T-helper 17 cell (primary cell): ENCODE measurements at places on chromosomes 3 and 15.

- no peak for DNase-seq
- H3K4me3 ChIP-seq: no peak overlapping the region
- no peaks in the 10 kb centered on the region for H3K27me3 ChIP-seq
- peaks cover 4% of the 10 kb centered on the region for H3K36me3 ChIP-seq
- H3K27ac ChIP-seq: peak overlapping the region; percentile 68
Measured at GRCh38 chr15:40295877-40296560, 11.7 kb downstream of the PLCB2 start.

GRCh38 chr3:136932978-136933772, 24.6 kb upstream of the IL20RB start:
- no peak for DNase-seq
- no peaks in the 10 kb centered on the region for H3K27me3 ChIP-seq
- H3K4me3 ChIP-seq: no peak overlapping the region
- peaks cover 37% of the 10 kb centered on the region for H3K4me1 ChIP-seq
- H3K36me3 ChIP-seq: peaks cover 5% of the 10 kb centered on the region

GRCh38 chr15:96046620-96047240, 283.8 kb upstream of the NR2F2 start:
- no peak overlapping the region for H3K4me3 ChIP-seq
- H3K36me3 ChIP-seq: no peaks in the 10 kb centered on the region
- no peaks in the 10 kb centered on the region for H3K27me3 ChIP-seq
- no peak for DNase-seq
- H3K27ac ChIP-seq: no peak overlapping the region
- peaks cover 2% of the 10 kb centered on the region for H3K4me1 ChIP-seq

GRCh38 chr3:60767536-60767935, 483.7 kb downstream of the FHIT start:
- H3K4me3 ChIP-seq: no peak overlapping the region
- no peaks in the 10 kb centered on the region for H3K4me1 ChIP-seq
- no peaks in the 10 kb centered on the region for H3K36me3 ChIP-seq
- H3K27me3 ChIP-seq: no peaks in the 10 kb centered on the region
- H3K27ac ChIP-seq: no peak overlapping the region
- DNase-seq: no peak

DNA sequence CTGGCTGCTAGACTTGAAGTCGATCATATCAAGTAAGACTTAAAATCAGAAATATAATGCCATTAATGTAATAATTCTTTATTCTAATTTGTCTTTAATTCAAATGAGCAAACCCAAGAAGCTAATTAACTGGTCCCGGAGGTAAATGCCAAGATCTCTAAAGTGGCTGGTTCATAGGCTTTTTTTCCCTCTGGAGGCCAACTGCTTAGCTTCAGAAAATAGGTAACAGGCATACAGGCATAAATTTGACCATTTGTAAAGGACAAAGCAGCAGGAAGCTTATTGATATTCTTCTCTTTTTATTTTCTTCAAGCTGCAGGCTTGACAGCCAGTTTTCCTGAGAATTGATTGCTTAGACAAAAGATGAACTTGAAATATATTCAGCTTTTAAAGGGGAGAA, 158.6 kb upstream of the RAP2B start:
- peaks cover 2% of the 10 kb centered on the region for H3K4me1 ChIP-seq
- no peaks in the 10 kb centered on the region for H3K36me3 ChIP-seq
- no peak for DNase-seq
- H3K27ac ChIP-seq: no peak overlapping the region

DNA sequence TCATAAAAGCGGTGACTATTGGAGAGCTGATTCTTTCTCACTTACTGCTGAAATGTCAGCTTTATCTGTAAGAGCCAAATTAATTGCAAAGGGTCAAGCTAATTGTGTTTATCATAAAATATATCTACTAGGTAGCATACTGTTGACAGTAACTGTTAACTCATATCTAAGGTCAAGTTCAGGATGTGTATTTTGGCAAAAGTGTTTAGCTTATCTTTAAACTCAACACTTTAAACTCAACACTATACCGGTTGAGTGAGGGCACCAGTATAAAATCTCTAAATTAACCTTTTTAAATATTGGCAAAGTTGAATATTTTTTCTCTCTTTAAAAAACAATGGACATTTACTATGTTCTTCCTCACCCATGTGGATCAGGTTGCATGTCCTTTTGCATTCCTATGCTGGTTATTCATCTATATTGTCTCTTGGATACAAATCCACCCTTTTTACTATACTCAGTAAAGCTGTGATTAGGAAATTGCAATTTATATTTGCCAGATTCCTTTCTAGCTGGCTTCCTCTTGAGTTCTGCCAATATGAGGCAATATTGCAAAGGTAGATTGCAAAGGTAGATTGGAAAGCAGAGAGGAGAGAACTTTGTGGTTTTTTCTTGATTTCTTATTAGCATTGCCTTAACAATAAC, 344.6 kb upstream of the DCBLD2 start:
- DNase-seq: no peak
- no peak overlapping the region for H3K4me3 ChIP-seq
- no peaks in the 10 kb centered on the region for H3K27me3 ChIP-seq
- H3K4me1 ChIP-seq: no peaks in the 10 kb centered on the region

- no peaks in the 10 kb centered on the region for H3K27me3 ChIP-seq
- DNase-seq: no peak
- H3K4me3 ChIP-seq: no peak overlapping the region
- no peaks in the 10 kb centered on the region for H3K4me1 ChIP-seq
Measured at GRCh38 chr3:165830746-165831145, 6.5 kb downstream of the BCHE start.

- H3K4me3 ChIP-seq: no peak overlapping the region
- H3K27ac ChIP-seq: no peak overlapping the region
- no peaks in the 10 kb centered on the region for H3K4me1 ChIP-seq
- H3K27me3 ChIP-seq: no peaks in the 10 kb centered on the region
Measured at GRCh38 chr3:78703944-78704343, 1063.9 kb downstream of the ROBO1 start.

- no peaks in the 10 kb centered on the region for H3K36me3 ChIP-seq
- no peak for DNase-seq
- no peaks in the 10 kb centered on the region for H3K27me3 ChIP-seq
- H3K27ac ChIP-seq: peak overlapping the region; percentile 54
- H3K4me3 ChIP-seq: no peak overlapping the region
Measured at GRCh38 chr3:161270991-161271390, 49.9 kb downstream of the NMD3 start.

- peaks cover 5% of the 10 kb centered on the region for H3K36me3 ChIP-seq
- H3K4me1 ChIP-seq: peaks cover 28% of the 10 kb centered on the region
- H3K4me3 ChIP-seq: peak overlapping the region; percentile 79
- peak overlapping the region; percentile 95 for H3K27ac ChIP-seq
- H3K27me3 ChIP-seq: no peaks in the 10 kb centered on the region
Measured at GRCh38 chr3:36911990-36912804, 32.7 kb downstream of the TRANK1 start.

GRCh38 chr3:107993771-107994170, 97.1 kb downstream of the CD47 start:
- H3K4me3 ChIP-seq: no peak overlapping the region
- peaks cover 19% of the 10 kb centered on the region for H3K4me1 ChIP-seq
- no peak for DNase-seq
- H3K27me3 ChIP-seq: no peaks in the 10 kb centered on the region
- no peaks in the 10 kb centered on the region for H3K36me3 ChIP-seq

DNA sequence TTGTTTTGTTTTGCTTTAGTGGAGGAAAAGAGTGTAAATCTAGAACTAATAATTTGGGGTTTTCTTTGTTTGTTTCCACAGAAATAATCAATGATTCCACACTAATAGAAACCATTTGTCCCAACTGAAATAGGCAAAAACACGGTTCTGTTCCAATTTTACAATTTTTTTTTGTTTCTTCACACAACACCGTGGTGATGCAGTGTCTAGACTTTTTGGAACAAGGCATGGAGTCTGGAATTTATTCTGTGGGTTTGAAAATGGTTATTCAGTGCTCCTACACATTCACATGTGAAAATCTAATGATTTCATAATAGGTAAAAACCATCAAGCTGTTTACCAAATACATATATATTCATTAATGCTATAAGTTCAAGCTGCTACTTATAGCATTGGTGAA, 629.0 kb upstream of the TGFBR2 start:
- peaks cover 6% of the 10 kb centered on the region for H3K27me3 ChIP-seq
- no peak overlapping the region for H3K4me3 ChIP-seq
- H3K36me3 ChIP-seq: no peaks in the 10 kb centered on the region
- H3K27ac ChIP-seq: no peak overlapping the region

- no peak for DNase-seq
- H3K4me1 ChIP-seq: no peaks in the 10 kb centered on the region
- no peak overlapping the region for H3K27ac ChIP-seq
- no peaks in the 10 kb centered on the region for H3K27me3 ChIP-seq
Measured at GRCh38 chr3:171732756-171733155, 77.5 kb downstream of the PLD1 start.

GRCh38 chr15:52100807-52101442, 11.7 kb downstream of the BCL2L10 start:
- H3K4me3 ChIP-seq: no peak overlapping the region
- H3K27ac ChIP-seq: no peak overlapping the region
- peaks cover 4% of the 10 kb centered on the region for H3K36me3 ChIP-seq
- peaks cover 35% of the 10 kb centered on the region for H3K27me3 ChIP-seq
- no peak for DNase-seq
- peaks cover 7% of the 10 kb centered on the region for H3K4me1 ChIP-seq

GRCh38 chr3:142105991-142106390, 43.4 kb downstream of the TFDP2 start:
- H3K4me3 ChIP-seq: no peak overlapping the region
- H3K27me3 ChIP-seq: no peaks in the 10 kb centered on the region
- no peaks in the 10 kb centered on the region for H3K36me3 ChIP-seq
- no peak overlapping the region for H3K27ac ChIP-seq
- DNase-seq: no peak

GRCh38 chr3:128315313-128315712, 151.4 kb downstream of the DNAJB8 start:
- peaks cover 35% of the 10 kb centered on the region for H3K4me1 ChIP-seq
- H3K36me3 ChIP-seq: no peaks in the 10 kb centered on the region
- peak overlapping the region; percentile 71 for H3K27ac ChIP-seq

DNA sequence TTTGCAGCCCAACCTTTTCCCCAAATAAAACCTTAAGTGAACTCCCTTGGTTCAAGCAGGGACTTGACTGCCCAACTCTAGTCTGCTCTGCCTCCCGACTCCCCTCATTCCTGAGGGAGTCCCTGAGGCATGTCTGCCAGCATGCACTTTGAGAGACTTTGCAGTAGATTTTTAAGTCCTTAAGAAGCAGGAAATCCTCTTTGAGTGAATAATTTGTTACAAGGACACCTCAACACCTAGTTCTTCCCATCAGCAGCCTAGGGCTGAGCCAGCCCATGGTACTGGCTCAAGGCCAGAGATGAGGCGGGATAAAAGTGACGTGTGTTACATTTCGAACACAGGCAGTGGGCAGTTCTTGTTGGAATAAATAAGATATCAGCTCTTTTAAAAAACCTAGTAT, 204.3 kb upstream of the SLC2A2 start:
- H3K36me3 ChIP-seq: peaks cover 2% of the 10 kb centered on the region
- no peak overlapping the region for H3K27ac ChIP-seq
- DNase-seq: no peak

- H3K36me3 ChIP-seq: peaks cover 3% of the 10 kb centered on the region
- DNase-seq: no peak
- H3K4me1 ChIP-seq: peaks cover 2% of the 10 kb centered on the region
- peak overlapping the region; percentile 82 for H3K4me3 ChIP-seq
Measured at GRCh38 chr3:98733053-98733811, 29.9 kb upstream of the ST3GAL6 start.

DNA sequence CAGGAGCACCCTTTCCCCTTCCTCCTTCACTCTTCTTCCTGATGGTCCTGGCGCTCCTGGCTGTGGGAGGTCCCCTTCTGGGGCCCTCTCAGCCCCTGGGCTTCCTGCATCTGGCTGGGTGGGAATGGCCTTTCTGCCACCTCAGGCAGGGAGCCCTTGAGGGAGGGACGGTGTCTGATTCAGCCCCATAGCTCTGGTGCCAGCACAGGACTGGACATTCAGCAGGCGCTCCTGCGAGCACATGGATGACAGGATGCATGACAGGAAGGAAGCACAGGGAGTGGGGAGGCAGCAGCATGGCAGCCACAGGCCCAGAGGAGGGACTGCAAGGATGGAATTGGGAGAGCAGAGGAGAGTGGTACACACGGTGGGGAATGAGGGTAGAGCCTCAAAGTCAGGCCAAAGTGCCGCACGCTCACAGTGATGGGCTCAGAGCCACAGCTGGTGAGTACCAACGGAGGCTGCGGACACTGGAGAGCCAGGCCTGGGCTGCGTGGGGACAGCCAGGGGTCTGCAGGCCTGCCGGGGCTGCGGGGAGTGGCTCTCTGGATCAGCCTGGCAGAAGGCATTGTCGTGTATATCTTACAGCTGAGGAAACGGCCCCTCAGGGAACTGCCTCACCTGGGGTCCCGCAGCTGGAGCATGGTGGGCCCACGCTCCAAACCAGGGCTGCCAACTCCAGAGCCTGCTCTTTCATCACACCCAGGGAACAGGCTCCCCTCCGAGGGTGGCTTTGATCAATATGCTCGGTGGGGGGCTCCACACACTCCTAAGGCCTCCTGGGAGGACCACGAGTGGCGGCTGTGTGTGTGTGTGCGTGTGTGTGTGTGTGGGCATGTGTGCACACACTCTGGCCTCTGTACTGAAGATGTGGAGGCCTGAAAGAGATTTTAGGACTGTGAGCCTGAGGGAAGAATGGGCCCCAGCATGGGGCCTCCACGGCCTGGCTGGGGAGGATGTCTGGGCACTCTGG, 51.4 kb upstream of the CTSH start:
- peaks cover 5% of the 10 kb centered on the region for H3K27me3 ChIP-seq
- DNase-seq: no peak
- peak overlapping the region; percentile 67 for H3K27ac ChIP-seq
- peaks cover 10% of the 10 kb centered on the region for H3K4me1 ChIP-seq
- peaks cover 6% of the 10 kb centered on the region for H3K36me3 ChIP-seq

DNA sequence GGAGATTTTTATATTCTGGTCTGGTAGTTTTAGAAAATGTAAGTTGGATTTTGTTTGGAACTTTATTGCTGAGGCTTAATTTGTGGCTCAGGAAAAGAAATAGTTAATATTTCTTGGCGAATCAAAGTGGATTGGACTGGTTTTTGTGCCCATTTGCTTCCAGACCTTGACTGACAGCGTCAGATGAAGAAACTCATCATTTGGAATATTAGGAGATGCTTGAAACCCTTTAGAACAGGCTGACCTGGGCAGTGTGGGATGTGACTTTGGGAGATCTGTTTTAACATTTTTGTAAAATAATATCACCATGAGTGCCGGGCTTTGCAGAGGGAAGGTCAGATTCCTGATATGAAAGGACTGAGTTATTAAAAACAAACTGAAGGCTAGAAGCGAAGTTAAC, 83.0 kb downstream of the AAGAB start:
- H3K4me1 ChIP-seq: peaks cover 53% of the 10 kb centered on the region
- H3K4me3 ChIP-seq: no peak overlapping the region
- H3K36me3 ChIP-seq: peaks cover 16% of the 10 kb centered on the region

DNA sequence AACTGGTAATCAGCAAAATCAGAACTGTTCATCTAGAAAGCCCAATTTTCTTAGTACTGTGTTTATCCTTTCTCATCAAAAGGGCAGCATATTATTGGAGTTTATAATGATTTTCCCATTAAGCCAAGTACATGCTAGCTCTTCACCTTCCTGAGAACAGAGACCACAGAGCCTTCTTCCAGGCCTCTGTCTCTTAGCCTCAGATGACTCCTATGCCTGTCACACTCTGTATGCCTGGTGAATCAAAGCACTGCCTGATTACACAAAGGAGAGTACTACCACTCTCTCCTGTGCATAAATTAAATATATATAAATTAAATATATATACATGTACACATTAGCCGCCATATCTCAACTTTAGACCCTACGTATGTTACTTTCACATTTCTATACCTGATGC, 636.1 kb downstream of the NTRK3 start:
- H3K4me3 ChIP-seq: no peak overlapping the region
- H3K36me3 ChIP-seq: no peaks in the 10 kb centered on the region
- peaks cover 5% of the 10 kb centered on the region for H3K27me3 ChIP-seq
- no peak for DNase-seq
- no peak overlapping the region for H3K27ac ChIP-seq

- H3K4me3 ChIP-seq: no peak overlapping the region
- no peak overlapping the region for H3K27ac ChIP-seq
- peaks cover 21% of the 10 kb centered on the region for H3K4me1 ChIP-seq
- H3K27me3 ChIP-seq: no peaks in the 10 kb centered on the region
- no peak for DNase-seq
Measured at GRCh38 chr3:128064962-128065361, 12.7 kb downstream of the SEC61A1 start.
